M059J (cell line): ENCODE measurements at places on chromosomes 6 and 20. TPM values are rescaled to one million over a fixed set of nuclear protein-coding genes. Genes with fewer than 3 reads are reported as not detected.

DNA sequence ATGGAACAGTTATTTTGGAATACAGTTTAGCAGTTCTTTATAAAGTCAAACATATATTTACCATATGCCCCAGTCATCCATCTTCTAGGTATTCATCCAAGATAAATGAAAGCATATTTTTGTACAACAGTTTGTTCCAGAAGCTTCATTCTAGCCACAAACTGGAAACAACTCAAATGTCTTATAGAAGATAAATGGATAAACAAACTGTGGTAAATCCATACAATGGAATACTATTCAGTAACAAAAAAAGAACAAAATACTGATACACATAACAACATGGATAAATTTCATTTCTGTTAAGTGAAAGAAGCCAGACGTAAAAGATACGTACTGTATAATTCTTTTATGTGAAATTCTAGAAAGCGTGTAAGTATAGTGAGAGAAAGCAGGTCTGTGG lies 167.0 kb upstream of the AHI1 start:
- DNase-seq: no peak

DNA sequence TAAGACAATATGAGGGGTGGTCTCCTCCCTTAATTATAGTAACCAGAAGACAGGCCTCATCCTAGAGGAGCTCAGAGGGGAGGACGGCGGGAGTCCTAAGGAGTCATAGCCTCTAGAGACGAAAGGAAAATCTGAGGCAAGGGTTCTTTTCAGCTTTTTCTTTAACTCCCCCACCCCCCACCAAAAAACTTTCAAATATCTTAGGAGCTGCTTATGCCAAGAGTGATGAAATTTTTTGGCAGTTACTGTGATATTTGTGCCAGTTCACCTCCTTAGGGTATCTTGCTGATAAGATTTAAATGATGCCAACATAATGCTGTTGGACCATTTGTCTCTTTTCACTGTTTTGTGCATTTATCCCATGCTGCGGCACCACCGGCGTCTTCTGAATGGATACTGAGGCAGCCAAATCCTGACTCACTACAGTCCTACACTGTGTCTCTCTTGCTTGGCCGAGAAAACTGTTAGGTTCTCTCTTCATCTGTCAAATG lies 44.5 kb upstream of the DSE start:
- no peak for DNase-seq

DNA sequence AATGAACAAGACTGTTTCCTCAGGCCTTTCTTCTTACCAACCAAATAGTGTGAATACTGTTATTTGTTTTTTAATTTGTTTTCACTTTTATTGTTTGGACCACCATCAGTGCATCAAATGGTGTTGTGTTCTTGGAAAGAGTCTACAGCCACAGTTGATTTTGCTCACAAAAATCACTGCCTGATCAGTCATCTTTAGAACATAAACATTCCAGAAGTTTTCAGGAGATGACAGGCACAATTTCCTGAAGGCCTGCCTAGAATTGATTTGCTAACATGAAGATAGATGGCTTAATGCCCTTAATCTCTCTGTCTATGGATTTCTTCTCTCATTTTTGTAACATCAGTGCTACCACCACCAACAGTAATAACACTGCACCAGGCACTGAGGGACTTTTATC lies 13.5 kb downstream of the IL22RA2 start:
- DNase-seq: peak; percentile 12

The TTLL9 gene
- not detected in 2 replicates for total RNA-seq
